Amygdala (tissue), 56 donors: ENCODE measurements at places on chromosomes 7 and 10.

DNA sequence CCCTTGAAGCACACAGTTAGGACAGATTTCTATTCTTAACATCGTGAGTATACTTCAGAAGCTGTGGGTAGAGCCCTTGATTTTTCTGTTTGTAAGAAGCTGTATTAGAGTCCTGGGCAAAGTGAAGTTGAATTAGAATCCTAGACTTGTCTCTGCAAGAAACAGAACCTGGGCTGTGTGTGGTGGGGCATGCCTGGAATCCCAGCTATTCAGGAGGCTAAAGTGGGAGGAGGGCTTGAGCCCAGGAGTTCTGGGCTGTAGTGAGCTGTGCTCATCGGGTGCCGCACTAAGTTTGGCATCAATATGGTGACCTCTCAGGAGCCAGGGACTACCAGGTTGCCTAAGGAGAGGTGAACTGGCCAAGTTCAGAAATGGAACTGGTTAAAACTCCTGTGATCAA, 183.4 kb downstream of the GNAI1 start:
- no peak for DNase-seq

DNA sequence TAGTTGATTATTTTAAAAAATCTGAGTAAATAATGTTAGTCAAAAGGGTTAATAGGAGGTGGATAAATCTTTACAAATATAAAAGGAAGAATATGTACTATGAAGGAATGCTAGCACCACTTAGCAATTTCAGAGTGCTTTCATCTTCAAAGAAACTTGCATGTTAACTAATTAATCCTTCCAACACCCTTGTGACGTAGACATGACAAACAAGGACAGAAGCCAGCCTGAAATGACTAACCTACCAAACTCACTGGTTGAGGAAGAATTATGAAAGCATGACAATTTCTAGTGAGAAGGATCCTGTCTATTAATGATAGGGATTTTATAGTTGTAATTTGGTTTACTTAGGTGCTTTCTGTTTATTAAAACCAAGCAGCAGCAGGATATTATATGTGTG, 468.0 kb upstream of the FZD8 start:
- no peak for DNase-seq

- no peak for DNase-seq
Measured at GRCh38 chr10:33653584-33654367, 319.3 kb upstream of the NRP1 start.

DNA sequence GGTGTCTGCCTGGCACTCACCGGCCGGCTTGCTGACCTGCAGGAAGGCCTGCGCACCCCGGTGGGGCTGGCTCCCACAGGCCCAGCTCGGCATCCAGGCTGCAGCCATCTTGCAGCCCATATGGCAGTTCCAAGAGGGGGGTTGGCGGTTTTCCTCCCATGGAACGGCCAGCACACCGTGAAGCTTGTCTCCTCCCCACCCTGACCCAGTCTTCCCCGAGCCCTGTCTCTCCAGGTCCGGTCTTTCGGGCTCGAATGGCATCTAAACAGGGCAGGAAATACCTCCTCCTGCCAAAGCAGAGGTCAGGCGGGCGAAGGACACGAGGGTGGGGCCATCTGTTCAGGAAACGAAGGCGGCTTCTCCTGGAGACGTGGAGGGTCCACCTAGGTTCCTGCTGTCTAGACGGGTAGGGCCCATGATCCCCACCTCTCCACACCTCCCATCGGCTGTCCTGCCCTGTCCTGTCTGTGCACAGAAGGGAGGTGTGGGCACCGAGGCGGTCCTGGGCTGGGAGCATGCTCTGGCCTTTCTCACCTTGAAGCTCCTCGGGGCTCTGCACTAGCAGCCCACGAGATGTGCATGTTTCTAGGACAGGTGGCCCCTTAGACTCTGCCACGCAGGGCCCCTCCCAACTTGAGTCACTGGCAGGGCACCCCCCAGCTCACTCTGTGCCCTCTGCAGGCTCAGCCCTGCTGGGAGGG, 113.7 kb upstream of the DIP2C start:
- DNase-seq: no peak

DNA sequence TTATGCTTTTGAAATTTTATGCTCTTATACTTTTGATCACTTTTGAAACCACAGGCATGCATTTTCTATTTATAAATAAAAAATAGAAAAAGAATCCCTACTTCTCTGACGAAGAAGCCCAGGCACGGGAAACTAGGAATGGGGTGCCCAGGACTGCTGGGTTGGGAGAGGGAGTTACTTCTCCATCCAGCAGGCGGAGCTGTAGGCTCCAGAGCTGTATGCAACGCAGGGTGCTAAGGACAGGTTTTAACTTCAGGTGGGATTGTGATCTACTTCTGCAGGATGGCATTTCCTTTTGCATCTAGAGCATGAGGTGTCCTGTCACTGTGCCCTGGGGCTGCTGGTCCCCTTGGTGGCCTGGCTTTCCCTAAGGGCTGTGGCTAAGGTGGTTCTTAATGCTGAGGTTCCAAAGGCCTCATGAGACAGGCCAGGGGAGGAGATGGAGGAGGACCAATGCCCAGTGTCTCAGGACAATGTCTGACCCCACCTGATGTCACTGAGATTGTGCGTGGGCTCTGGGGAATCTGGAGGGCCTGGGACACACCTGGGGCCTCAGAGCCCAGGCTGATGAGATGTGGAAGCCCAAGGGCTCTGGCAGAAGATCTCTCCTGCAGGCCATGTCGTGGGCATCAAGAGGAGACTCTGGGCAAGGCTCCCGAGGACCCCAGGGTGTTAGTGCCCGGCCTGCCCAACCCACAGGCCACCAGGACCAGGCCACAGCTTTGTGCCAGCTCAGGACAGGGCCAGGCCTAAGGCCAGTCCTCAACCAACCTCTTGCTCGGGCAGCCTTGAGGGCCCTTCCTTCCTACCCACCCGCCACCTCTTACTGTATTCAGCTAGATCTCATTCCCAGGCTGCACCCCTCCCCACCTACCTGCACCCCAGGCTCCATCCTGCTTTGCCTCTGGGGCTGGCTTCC, 507 bp downstream of the CCDC201 start:
- DNase-seq: no peak

DNA sequence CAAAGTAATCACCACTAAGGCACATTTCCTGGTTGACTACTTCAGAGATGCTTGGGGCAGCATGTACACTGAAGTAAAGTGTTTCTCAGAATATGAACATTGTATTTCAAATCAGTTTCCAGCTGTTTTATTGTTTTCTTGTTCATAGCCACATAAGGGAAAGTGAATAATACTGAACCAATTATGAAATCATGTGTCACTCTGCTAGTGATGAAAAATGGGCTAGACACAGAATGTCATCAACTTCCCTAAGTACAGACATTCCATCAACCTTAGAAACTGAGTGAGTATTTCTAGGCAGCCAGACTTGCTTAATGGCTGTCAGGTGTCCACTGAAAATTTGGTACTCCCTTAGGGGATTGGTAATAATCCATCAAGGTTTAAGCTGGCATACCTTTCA, 603.5 kb downstream of the ARL4A start:
- no peak for DNase-seq

GRCh38 chr7:51589111-51589510, 272.5 kb upstream of the COBL start:
- DNase-seq: no peak

DNA sequence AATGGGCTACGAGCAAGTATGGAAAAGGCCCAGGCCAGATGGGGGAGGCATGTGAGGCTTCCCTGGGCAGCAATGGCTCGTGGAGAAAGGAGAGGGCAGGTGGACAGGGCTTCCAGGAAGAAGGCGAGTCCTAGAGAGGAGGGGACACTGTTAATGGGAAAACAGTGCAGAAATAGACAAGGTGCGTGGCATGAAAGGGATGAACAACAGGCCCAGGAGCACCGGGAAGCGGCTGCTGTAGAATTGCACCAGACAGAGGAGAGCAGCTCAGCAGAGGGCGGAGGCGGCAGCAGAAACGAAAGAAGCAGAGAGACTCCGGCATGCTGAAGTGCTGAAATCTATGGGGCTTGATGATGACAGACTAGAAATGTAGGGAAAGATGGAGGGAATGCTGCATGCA, 102.1 kb downstream of the PIP4K2A start:
- DNase-seq: no peak

DNA sequence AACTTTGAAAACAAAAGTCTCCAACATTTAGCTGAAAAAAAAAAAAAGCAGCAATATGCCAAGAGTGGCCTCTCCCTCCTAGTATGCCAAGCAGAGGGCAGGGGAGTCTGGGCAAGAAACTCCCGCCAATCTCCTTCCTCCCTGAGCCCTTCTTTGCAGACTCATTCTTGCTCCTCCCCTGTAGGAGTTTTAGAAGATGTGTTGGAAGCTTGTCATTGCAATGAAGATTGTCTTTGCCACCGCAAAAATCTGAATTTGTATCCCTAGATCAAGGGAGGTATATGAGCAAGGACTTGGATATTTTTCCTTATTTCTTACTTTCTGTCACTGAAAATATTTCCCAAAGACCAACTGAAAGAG, 2.6 kb upstream of the TNS3 start:
- no peak for DNase-seq

DNA sequence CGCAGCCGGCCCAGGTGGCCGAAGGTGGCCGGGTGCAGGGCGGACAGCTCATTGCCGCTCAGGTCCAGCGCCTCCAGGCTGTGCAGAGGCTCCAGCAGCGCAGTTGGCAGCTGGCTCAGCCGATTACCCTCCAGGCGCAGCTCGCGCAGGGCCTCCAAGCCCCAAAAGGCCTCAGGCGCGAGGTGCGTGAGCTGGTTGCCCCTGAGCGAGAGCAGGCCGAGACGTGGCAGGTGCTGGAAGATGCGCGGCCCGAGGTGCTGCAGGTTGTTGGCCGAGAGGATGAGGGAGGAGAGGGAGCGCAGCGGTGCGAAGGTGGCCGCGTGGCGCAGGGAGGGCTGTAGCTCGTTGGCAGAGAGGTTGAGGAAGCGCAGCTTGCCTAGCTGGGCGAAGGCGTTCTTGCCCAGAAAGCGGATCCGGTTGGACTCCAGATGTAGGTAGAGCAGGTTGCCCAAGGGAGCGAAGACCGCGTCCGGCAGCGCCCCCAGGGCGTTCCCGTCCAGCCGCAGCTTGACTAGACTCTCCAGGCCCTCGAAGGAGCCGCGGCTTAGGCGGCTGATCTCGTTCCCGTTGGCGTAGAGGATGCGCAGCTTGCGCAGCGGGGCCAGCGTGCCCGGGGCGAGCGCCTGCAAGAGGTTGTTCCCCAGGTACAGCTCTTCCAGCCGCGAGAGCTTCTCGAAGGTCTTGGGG, 923 bp downstream of the TRIL start:
- DNase-seq: no peak

DNA sequence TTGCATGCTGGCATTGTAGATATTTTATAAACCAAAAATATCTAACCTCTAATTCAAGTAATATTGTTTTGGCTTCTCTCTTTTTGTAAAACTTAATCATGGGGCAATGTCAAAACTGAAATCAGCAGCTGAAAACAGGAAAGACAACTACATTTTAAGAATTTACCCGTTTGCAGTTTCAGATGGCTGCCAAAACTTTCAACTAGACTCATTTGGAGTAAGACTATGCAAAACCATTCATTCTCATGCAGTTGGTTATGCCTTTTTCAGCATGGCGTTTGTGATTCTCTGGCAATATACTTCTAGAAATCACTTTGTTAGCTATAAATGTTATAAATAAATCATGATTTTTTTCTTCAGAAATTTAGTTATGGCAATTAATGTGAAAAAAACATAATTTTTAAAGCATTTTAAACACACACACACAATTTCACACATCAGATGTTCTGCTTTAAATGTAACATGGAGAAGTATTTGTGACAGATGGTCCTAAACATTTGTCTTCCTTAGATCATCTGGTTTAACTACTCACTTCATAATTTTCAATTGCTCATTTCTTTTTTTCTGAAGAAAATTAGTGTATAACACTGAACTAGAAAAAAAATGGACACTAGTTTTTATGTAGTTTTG, 116.4 kb downstream of the ITGB8 start:
- no peak for DNase-seq

GRCh38 chr10:125284875-125285597, 124.7 kb upstream of the CTBP2 start:
- DNase-seq: no peak

- DNase-seq: no peak
Measured at GRCh38 chr10:111429288-111430028, 352.6 kb downstream of the ADRA2A start.

- no peak for DNase-seq
Measured at GRCh38 chr7:32066441-32066840, 3.8 kb downstream of the PDE1C start.

GRCh38 chr7:126727930-126728391, 524.8 kb downstream of the GRM8 start:
- no peak for DNase-seq

GRCh38 chr7:14821757-14822480, 80.6 kb downstream of the DGKB start:
- no peak for DNase-seq

DNA sequence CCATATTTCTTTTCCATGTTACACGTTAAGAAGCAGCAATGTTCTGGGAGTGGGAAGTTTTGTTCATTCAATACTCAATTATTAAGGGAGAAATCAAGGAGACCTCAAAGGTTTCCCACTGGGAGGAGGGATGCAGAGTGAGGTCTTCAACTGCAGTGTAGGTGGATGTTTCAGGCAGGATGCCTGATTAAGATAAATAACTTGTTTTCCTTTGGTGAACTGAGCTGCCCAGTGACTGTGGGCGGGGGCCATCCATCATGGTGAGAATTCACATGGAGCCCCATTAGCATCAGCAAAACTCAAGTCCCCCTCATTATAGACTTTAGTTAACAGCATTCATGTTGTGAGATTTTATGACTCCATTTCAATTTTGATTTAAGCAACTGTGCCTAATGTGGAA, 121.1 kb downstream of the PLPP4 start:
- DNase-seq: no peak

DNA sequence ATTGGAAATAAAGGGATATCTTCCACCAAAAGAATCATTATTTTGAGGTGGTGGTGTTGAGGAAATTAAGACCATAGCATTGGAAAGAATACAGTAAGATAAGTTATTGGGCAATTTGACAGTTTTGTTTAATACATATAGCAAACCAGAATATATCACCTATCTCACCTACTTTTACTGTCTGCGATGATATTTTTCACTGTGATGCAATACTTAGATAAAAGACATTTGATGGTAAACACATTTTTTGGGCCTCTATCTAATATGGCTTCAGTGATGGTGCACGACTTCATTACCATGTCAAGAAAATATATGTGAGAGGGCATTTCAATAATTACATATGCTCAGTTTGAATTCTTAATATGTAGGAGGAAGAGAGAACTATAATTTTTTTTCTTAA, 93.7 kb upstream of the MAGI2 start:
- DNase-seq: no peak

- DNase-seq: no peak
Measured at GRCh38 chr10:132007681-132008080, 26.0 kb upstream of the BNIP3 start.

GRCh38 chr7:2668401-2668800, 19.6 kb upstream of the AMZ1 start:
- no peak for DNase-seq

DNA sequence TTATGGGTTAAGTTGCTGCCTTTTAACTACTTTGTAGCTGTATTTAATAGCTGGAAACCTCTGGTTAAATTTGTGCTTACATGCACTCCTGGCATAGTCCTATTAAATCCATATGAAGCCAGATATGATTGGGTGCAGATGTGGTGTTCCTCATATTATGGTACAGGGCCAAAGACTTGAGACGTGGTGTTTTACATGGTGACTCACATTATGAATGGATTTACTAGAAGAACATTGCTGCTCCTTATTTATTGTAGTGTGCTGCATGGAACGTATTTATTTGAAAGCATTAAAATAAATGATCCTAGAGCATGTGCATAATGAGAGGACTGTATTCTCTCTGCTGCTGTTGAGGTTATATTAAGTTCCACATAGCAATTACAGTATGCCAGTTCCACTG, 224.1 kb downstream of the SLC25A13 start:
- no peak for DNase-seq
